ENCODE measurements at places on chromosomes 4 and X.

- DNase-seq = no peak
These were observed 22.6 kb downstream of the FGFRL1 start for GRCh38 chr4:1033840-1034551.

DNA sequence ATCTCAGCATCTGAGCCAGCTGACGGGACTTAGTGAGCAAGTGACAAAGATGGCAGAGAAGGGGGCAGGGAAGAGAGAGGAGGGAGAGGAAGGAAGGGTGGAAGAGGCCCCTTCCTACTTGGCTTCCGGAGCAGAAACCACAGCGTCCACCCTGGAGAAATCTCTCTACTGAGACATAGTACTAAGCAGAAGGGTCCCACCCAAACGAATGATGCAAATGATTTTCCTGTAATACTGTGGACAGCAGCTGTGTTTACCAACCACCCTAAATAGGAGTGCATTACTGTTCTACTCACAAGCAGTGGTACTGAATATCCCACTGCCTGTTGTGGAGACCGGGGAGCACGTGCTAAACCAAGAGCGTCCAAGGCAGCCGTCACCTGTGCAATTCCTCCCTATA lies 29.4 kb downstream of the DTHD1 start:
- peak; percentile 60 for DNase-seq

DNA sequence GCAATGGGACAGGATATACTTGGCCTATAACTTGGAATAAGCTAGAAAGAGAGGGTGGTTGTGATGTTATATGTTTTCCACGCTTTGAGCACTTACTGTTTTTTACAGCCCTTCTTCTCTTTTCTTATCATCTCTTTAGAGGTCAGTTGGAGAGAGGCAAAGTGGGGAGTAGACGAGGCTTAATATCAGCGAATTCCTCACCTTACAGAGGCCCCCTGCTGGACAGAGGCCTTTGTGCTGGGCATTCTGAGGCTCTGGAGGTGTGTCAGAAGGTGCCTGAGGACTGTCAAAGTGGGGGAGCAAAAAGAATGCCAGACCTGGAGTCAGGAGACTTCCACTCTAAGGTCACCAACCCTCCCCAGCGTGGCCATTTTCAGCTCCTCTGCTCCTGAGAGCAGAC lies 42.5 kb downstream of the MAMLD1 start:
- no peak for DNase-seq

DNA sequence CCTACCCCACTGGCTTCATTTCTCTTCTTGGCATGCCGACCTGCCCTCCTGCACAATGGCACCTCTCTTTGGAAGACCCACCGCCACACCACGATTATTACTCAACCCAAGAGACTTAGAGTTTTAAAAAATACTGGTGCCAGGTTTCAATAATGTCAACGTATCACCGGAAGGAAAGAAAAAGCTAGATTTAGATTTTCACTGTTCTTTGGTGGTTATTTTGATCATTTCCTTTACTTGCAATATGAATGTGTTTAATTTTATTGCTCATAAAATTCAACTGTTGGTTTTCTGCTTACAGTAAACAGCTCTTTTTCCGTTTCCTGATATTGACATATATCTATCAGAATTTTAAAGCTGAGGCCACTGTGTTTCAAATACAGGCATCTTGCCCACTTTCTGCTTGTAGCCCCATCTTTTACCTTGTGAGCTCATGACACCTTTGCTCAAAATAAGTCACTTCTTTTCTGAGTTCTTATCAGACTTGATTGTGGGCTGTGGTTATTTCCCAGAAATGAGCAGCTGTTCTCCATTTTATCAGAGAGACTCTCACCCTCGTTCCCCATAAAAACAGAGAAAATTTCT lies 439.1 kb downstream of the INPP4B start:
- DNase-seq = no peak

DNA sequence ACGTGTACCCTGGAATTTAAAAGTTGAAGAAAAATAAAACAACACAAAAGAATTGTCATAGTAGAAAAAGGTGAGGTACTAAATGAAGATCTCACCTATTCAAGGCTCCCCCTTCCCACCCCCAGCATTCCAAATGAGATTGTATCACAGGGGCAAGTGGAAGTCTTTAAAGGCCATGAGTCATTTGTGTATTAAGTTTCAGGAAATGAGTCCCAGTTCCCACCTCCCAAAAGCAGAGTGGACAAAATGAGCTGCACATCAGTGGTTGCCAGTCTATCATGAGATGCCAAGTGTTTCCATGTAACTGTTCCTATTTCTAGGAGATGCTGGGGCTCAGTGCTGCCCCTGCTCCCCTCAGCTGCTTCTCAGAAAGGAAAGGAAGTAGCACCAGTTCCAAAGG lies 20.1 kb downstream of the ARHGEF9 start:
- DNase-seq = no peak
